GM12878 (cell line): ENCODE measurements at places on chromosomes 2 and 18. TPM values are rescaled to one million over a fixed set of nuclear protein-coding genes. Genes with fewer than 3 reads are reported as not detected.

Gene IL36G
- not detected in 2 replicates for total RNA-seq

Gene OTOS
- not detected in 2 replicates for total RNA-seq

Gene ATP6V1C2
- not detected in 2 replicates for total RNA-seq

Gene RNF181
- total RNA-seq, result 89.7 and 101 TPM in 2 replicates

Gene SLC9A2
- total RNA-seq, result 0.80 and 1.2 TPM in 2 replicates

Gene SMAD7
- total RNA-seq, result 13.1 and 14.1 TPM in 2 replicates

Gene TMEM131
- 46.8 and 48.2 TPM in 2 replicates for total RNA-seq

Gene SNED1
- total RNA-seq, result 5.5 and 7.3 TPM in 2 replicates

Gene EVA1A
- total RNA-seq, result 0.69 and 1.0 TPM in 2 replicates

Gene MRPL53
- total RNA-seq, result 131 and 146 TPM in 2 replicates

Gene ANKRD30BL
- 0.05 TPM in 1 of 2 replicates, not detected in the other for total RNA-seq

- H3K4me3 ChIP-seq, result no peak overlapping the region
- H3K27me3 ChIP-seq, result no peaks in the 10 kb centered on the region
- H3K27ac ChIP-seq, result no peak overlapping the region
- DNase-seq, result no peak
- H3K4me1 ChIP-seq, result no peaks in the 10 kb centered on the region
- no peaks in the 10 kb centered on the region for H3K36me3 ChIP-seq
Measured at GRCh38 chr2:3529316-3530025, 10.1 kb upstream of the ADI1 start.

DNA sequence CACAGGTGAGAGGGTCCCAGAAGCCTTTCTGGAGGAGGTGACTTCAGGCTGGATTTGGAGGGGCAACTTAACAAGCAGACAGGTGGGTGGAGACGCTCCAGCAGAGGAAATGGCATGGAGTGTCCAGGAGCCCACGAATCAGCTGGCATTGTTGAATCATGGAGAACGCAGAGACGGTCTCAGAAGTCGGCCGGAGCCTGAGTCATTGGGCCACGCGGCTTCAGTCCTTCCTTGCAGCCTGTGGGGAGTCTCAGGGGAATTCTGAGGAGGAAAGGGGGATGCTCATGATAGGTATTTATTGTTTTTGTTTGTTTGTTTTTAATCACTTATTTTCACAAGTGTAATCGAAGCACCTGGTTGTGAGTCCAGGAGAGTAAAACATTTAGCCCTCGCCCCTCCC is 184.6 kb upstream of the HDAC4 start:
- no peaks in the 10 kb centered on the region for H3K27me3 ChIP-seq
- H3K4me1 ChIP-seq, result no peaks in the 10 kb centered on the region
- H3K36me3 ChIP-seq, result no peaks in the 10 kb centered on the region
- H3K4me3 ChIP-seq, result no peak overlapping the region

GRCh38 chr18:58188996-58189395 is 145.0 kb downstream of the NEDD4L start:
- H3K4me3 ChIP-seq, result no peak overlapping the region
- no peaks in the 10 kb centered on the region for H3K36me3 ChIP-seq

DNA sequence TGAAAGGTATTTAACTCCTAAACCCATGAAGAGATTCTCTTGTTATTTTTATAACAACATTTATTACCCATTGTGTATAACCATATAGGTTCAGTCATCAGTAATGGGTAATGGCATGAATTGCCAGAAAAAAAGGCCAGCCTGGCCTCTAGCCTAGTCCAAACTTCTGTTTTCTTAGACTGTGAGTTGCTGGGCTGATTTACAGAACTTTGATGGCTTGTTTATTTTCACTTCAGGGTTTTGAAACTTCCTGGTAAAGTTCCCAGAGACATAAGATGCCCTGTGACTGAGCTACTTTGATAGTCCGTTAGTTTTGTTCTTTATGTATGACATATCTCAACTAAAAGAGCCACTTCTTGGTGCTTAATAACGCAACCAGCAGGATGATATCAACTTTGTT is 164.8 kb downstream of the METTL4 start:
- no peaks in the 10 kb centered on the region for H3K4me1 ChIP-seq
- H3K36me3 ChIP-seq, result no peaks in the 10 kb centered on the region
- no peak overlapping the region for H3K27ac ChIP-seq
- H3K4me3 ChIP-seq, result no peak overlapping the region

DNA sequence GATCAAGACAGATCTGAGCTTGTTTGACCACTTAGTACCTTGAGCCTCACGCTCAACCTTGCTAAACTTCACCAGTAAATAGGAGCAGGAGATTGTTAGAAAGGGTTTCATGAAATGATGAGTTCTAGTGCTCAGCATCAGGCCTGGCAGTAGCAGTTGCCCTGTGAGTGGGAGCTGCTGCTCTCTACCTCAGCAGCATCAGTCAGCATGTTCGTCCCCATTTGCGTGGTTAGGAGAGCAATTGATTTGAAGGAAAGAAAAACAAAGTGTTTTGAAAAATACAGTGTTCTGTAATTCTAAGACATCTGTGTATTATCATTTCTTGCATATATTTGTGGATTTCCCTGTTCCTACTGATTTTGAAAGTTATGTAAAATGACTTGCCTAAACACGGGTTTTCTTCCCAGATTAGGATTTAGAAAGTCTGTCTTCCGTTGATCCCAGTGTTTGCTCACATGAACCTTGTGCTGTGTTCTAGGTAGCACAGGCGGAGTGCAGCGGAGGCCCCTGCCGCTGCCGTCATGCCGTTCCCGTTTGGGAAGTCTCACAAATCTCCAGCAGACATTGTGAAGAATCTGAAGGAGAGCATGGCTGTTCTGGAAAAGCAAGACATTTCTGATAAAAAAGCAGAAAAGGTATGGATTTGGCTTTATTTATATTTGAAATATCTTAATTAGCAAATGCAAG is 47.0 kb downstream of the CAB39 start:
- H3K36me3 ChIP-seq, result peaks cover 5% of the 10 kb centered on the region
- H3K4me1 ChIP-seq, result peaks cover 14% of the 10 kb centered on the region
- no peak overlapping the region for H3K4me3 ChIP-seq
- no peaks in the 10 kb centered on the region for H3K27me3 ChIP-seq
- DNase-seq, result no peak

- no peak for DNase-seq
- peaks cover 17% of the 10 kb centered on the region for H3K4me1 ChIP-seq
- H3K36me3 ChIP-seq, result no peaks in the 10 kb centered on the region; the same call in 1 of the 2 replicates
- no peak overlapping the region for H3K27ac ChIP-seq
- H3K27me3 ChIP-seq, result no peaks in the 10 kb centered on the region
Measured at GRCh38 chr18:35470435-35470834, 27.3 kb downstream of the INO80C start.

- DNase-seq, result no peak
- H3K4me1 ChIP-seq, result no peaks in the 10 kb centered on the region
- peak overlapping the region; percentile 89 for H3K27ac ChIP-seq
- H3K27me3 ChIP-seq, result no peaks in the 10 kb centered on the region
Measured at GRCh38 chr2:27889774-27890145, 427 bp downstream of the RBKS start.

GRCh38 chr2:191892391-191892790 is 45.5 kb upstream of the CAVIN2 start:
- H3K36me3 ChIP-seq, result no peaks in the 10 kb centered on the region

DNA sequence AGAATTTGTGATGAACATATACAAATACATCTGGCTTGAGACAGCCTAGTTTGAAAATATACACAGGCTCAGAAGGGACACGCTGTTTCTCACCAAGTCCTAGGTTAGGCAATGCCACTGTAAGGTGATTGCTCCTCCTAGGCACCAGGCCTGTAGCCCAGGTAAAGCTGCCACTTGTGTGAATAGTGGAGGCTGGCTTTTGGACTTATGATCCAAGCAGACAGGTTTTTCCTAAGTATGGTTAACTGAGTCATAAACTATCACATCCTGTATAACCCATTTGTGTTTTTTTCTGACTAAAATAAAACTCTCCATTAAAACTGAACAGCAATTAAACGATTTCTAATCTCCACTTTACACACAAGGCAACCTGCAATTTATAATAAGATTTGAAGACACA is 81.0 kb downstream of the SEMA4F start:
- no peaks in the 10 kb centered on the region for H3K27me3 ChIP-seq
- H3K36me3 ChIP-seq, result no peaks in the 10 kb centered on the region
- no peak overlapping the region for H3K27ac ChIP-seq
- no peak overlapping the region for H3K4me3 ChIP-seq

DNA sequence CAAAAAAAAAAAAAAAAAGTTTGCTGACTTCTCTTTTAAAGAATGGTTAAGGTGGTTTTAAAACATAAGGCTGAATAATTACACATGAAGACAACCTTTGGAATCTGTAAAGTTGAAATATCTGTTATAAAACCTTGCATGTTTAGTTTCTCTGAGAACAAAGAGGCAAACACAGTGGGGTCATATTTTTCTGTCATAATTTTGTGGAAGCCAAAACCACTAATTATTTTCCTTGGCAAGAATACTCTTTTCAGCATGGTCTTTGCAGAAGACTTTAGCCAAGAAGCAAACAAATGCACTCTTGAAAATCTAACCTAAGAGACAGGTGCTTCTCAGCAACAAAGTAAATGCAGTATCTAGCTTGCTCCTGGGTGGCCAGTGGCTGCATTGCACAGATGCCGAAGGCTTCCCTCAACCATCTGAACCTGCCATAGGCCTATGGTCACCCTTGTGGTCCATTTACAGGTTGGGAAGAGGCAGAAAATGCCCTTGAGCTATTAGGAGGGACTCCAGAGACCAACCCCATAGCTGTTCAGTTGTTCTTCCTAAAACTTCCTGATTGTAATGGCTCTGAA is 44.8 kb downstream of the ZAP70 start:
- H3K36me3 ChIP-seq, result peaks cover 41% of the 10 kb centered on the region
- H3K4me1 ChIP-seq, result no peaks in the 10 kb centered on the region
- H3K4me3 ChIP-seq, result no peak overlapping the region
- H3K27me3 ChIP-seq, result no peaks in the 10 kb centered on the region
- H3K27ac ChIP-seq, result no peak overlapping the region

- H3K36me3 ChIP-seq, result no peaks in the 10 kb centered on the region
- DNase-seq, result no peak
- peaks cover 5% of the 10 kb centered on the region; the same call in 1 of the 2 replicates for H3K27me3 ChIP-seq
- no peak overlapping the region for H3K27ac ChIP-seq
- H3K4me3 ChIP-seq, result no peak overlapping the region
- H3K4me1 ChIP-seq, result no peaks in the 10 kb centered on the region
Measured at GRCh38 chr2:216732334-216732733, 37.0 kb upstream of the IGFBP5 start.

- H3K4me3 ChIP-seq, result no peak overlapping the region
- no peaks in the 10 kb centered on the region for H3K27me3 ChIP-seq
- no peak overlapping the region for H3K27ac ChIP-seq
- no peak for DNase-seq
Measured at GRCh38 chr2:54859997-54860701, 136.7 kb downstream of the EML6 start.

GRCh38 chr2:223099561-223099960 is 47.6 kb downstream of the KCNE4 start:
- H3K27ac ChIP-seq, result no peak overlapping the region
- H3K4me1 ChIP-seq, result peaks cover 5% of the 10 kb centered on the region; the same call in 1 of the 2 replicates
- DNase-seq, result no peak
- no peaks in the 10 kb centered on the region for H3K36me3 ChIP-seq
- no peak overlapping the region for H3K4me3 ChIP-seq
- no peaks in the 10 kb centered on the region for H3K27me3 ChIP-seq

GRCh38 chr2:207107131-207107530 is 58.6 kb downstream of the KLF7 start:
- no peaks in the 10 kb centered on the region for H3K4me1 ChIP-seq
- H3K27me3 ChIP-seq, result no peaks in the 10 kb centered on the region
- DNase-seq, result no peak
- no peaks in the 10 kb centered on the region; the same call in 1 of the 2 replicates for H3K36me3 ChIP-seq

GRCh38 chr2:225494100-225494459 is 94.6 kb downstream of the NYAP2 start:
- no peak for DNase-seq
- no peaks in the 10 kb centered on the region for H3K36me3 ChIP-seq
- H3K4me3 ChIP-seq, result no peak overlapping the region
- H3K27ac ChIP-seq, result no peak overlapping the region
- H3K4me1 ChIP-seq, result no peaks in the 10 kb centered on the region

GRCh38 chr2:175792881-175793280 is 209.2 kb downstream of the LNPK start:
- no peaks in the 10 kb centered on the region for H3K36me3 ChIP-seq
- H3K27ac ChIP-seq, result no peak overlapping the region
- DNase-seq, result no peak
- no peak overlapping the region for H3K4me3 ChIP-seq
- no peaks in the 10 kb centered on the region for H3K4me1 ChIP-seq

DNA sequence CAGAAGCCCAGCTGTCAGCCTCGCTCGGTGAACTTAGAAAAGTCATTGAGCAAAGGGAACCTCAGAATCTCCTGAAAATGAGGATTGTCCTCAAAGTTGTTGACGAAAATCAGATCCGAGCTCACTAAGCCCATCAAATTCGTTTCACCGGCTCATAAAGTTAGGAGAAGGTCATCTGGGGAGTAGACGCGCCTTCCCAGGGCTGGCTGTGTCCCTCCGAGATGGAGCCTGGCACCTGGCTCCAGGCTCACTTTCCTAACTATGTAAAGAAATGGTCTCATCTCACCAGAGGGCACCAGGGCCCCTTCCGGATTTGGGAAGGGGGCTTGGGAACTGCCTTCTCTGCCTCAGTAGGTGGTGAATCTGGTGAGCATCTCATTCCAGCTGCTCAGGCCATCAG is 145.5 kb downstream of the PXDN start:
- no peak overlapping the region for H3K4me3 ChIP-seq
- H3K4me1 ChIP-seq, result no peaks in the 10 kb centered on the region
- H3K27ac ChIP-seq, result no peak overlapping the region
- DNase-seq, result no peak

GRCh38 chr18:49812286-49813068 is 856 bp downstream of the ACAA2 start:
- H3K27me3 ChIP-seq, result no peaks in the 10 kb centered on the region
- H3K36me3 ChIP-seq, result no peaks in the 10 kb centered on the region
- DNase-seq, result no peak
- peak overlapping the region; percentile 94 for H3K27ac ChIP-seq

GRCh38 chr2:46334389-46335271 is 37.4 kb downstream of the EPAS1 start:
- peaks cover 4% of the 10 kb centered on the region; the same call in 1 of the 2 replicates for H3K27me3 ChIP-seq
- H3K4me1 ChIP-seq, result no peaks in the 10 kb centered on the region
- no peak overlapping the region for H3K4me3 ChIP-seq
- no peaks in the 10 kb centered on the region for H3K36me3 ChIP-seq
- no peak for DNase-seq
- H3K27ac ChIP-seq, result no peak overlapping the region

DNA sequence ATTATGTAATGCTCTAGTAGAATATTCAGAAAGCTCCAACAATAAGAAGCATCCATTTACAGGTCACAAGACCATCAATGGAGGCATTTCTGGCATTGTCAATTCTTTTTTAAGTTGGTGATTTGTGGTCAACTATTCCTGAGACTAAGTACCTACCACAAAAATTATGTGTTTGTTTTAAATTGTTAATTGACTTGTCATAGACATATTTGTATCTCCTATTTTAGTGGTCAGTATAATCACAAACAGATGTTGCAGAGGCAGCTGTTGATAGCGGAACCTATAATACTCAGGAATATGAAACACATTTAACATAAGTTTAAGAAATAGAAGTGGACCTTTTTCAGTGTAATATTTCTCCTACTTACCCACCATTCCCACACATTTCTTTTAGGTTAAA is 430.1 kb downstream of the CCDC85A start:
- H3K4me3 ChIP-seq, result no peak overlapping the region
- no peaks in the 10 kb centered on the region for H3K36me3 ChIP-seq
- H3K27ac ChIP-seq, result no peak overlapping the region
- H3K4me1 ChIP-seq, result no peaks in the 10 kb centered on the region
- no peaks in the 10 kb centered on the region for H3K27me3 ChIP-seq

GRCh38 chr2:225031599-225031998 is 10.7 kb downstream of the DOCK10 start:
- 0 out of 2 replicates have a peak overlapping the region, but pooled peaks have one; percentile 1 for H3K27ac ChIP-seq
- peaks cover 3% of the 10 kb centered on the region; the same call in 1 of the 2 replicates for H3K36me3 ChIP-seq
- DNase-seq, result no peak
- no peaks in the 10 kb centered on the region for H3K4me1 ChIP-seq

- no peaks in the 10 kb centered on the region for H3K27me3 ChIP-seq
- no peaks in the 10 kb centered on the region for H3K4me1 ChIP-seq
- H3K36me3 ChIP-seq, result no peaks in the 10 kb centered on the region
- DNase-seq, result no peak
Measured at GRCh38 chr2:108905176-108905575, 83.8 kb downstream of the EDAR start.
